ENCODE measurements at places on chromosomes 3 and 15. TPM values are rescaled to one million over a fixed set of nuclear protein-coding genes. Genes with fewer than 3 reads are reported as not detected.
A peak's percentile ranks its signal among the peaks of the same experiment; 100 is the strongest.

DNA sequence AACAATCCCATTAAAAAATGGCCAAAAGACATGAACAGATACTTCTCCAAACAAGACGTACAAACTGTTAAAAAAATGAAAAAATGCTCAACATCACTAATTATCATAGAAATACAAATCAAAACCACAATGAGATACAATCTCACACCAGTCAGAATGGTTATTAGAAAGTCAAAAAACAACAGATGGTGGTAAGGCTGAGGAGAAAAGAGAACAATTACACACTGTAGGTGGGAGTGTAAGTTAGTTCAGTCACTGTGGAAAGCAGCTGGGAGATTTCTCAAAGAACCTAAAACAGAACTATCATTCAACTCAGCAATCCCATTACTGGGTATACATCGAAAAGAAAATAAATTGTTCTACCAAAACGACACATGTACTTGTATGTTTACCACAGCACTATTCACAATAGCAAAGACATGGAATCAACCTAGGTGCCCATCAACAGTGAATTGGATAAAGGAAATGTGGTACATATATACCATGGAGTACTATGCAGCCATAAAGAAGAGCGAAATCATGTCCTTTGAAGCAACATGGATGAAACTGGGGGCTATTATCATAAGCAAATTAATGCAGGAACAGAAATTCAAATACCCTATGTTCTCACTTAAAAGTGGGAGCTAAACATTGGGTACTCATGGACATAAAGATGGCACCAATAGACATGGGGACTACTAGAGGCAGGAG is 51.5 kb downstream of the MYO1E start:
- H3K27me3 ChIP-seq, result no peaks in the 10 kb centered on the region
- H3K27ac ChIP-seq, result no peak overlapping the region
- H3K4me1 ChIP-seq, result peaks cover 7% of the 10 kb centered on the region
- H3K4me3 ChIP-seq, result no peak overlapping the region
- no peaks in the 10 kb centered on the region for H3K36me3 ChIP-seq
- DNase-seq, result no peak

Gene LDHAL6B
- total RNA-seq, result not detected

GRCh38 chr3:113228498-113229286 is 17.3 kb downstream of the BOC start:
- no peak overlapping the region for H3K4me3 ChIP-seq
- H3K4me1 ChIP-seq, result no peaks in the 10 kb centered on the region
- H3K27me3 ChIP-seq, result peaks cover 17% of the 10 kb centered on the region
- H3K27ac ChIP-seq, result no peak overlapping the region

DNA sequence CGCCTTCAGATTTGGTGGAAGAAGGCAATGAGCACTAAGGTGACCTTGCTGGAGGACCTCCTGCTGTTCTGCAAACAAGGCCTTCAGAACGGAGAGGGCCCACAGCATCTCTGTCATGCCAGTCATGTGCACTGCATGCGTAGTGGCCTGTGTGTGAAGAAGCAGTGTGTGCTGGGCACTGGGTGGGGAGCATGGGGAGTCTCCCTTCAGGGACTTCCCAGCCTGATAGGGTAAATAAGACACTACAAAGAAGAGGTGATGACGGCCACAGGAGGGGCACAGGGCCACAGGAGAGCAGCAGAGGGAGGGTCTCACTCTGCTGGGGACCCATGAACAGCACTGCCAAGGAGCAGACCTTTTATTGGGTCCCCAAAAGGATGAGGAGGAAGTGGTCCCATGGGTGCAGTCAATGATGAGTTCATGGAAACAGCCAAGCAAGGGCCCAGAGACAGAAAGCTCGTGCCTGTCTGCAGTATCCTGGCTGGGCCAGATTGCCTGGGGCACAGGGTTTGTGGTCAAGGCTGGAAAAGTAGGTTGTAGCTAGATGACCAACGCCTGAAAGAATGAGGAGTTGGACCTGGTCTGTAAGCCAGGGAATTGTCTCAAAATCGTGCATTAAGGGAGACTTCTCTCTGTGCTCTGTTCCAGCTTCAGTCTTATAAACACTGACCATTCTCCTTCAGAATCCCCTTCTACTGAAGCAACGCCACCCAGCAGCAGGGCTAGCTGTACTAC is 67.8 kb upstream of the SEC61A1 start:
- no peak overlapping the region for H3K27ac ChIP-seq
- DNase-seq, result no peak

- no peak for DNase-seq
- no peaks in the 10 kb centered on the region for H3K36me3 ChIP-seq
- H3K27me3 ChIP-seq, result peaks cover 26% of the 10 kb centered on the region
- no peak overlapping the region for H3K4me3 ChIP-seq
- no peaks in the 10 kb centered on the region for H3K4me1 ChIP-seq
- no peak overlapping the region for H3K27ac ChIP-seq
Observed at GRCh38 chr3:193826159-193826795, 233.3 kb downstream of the OPA1 start.

GRCh38 chr3:108602249-108602934 is 12.9 kb downstream of the DZIP3 start:
- no peaks in the 10 kb centered on the region for H3K36me3 ChIP-seq
- H3K27me3 ChIP-seq, result no peaks in the 10 kb centered on the region
- no peak overlapping the region for H3K27ac ChIP-seq

DNA sequence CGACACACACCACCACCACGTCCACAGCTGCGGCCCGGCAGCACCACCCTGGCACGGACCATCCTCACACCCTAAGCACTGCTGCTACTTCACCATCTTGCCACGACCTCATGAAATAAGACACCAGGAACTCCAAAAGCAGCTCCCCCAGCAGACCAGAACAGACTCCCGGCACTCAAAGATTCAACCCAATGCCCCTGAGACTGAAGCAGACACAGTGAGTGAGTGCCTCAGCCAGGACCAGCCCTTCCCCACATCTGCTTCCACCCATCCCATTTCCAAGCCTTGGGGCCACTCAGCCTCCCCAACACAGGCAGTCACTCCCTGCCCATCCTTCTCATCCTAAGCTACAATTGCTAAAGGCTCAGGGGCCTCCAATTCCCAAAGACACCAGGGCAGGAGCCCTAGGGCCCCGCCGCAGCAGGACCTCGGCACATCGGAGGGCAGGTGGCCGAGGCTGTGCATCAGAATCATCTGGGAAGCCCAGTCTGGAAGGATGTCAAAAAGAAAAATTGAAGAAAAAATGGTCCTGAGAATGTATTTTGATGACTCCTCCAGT is 18.4 kb upstream of the OCA2 start:
- H3K27ac ChIP-seq, result no peak overlapping the region
- no peak overlapping the region for H3K4me3 ChIP-seq
- H3K27me3 ChIP-seq, result no peaks in the 10 kb centered on the region

DNA sequence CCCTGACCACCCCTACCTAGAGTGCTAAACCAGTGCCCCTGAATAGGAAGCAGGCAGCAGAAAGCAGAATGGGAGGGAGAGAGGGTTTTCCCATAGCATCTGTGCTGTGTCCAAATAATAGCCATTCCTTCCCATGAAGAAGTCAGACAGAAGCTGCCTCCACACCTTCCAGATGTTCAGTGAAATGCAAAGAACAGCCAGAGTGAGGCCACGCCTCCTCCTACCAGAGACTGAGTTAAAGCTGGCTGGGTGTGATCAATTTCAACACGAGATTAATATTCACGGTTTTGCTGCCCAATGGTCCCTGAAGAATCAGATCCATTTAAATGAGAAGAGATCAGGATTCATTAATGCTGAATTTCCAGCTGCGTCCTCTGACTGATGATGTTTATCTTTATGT is 111.8 kb downstream of the SRGAP3 start:
- no peak overlapping the region for H3K4me3 ChIP-seq
- no peaks in the 10 kb centered on the region for H3K4me1 ChIP-seq
- DNase-seq, result no peak
- no peaks in the 10 kb centered on the region for H3K36me3 ChIP-seq
- no peaks in the 10 kb centered on the region for H3K27me3 ChIP-seq
- no peak overlapping the region for H3K27ac ChIP-seq

DNA sequence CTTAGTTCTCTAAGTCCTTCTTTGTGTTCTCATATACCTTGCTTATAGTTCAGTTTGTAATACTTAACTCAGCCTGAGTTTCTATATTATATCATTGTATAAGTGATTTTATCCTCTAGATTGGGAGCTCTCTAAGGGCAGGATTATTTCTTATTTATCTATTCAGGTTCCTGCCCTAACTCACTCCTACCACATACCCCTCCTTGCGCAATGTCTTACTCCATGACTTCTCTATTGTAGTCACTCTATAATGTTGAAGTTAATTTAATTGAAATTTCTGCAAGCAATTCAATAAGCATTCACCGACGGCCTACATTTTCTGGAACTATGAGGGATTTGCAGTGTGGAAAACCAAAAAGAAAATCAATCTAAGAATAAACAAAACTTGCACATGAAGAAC is 3.6 kb upstream of the OR5K4 start:
- H3K36me3 ChIP-seq, result no peaks in the 10 kb centered on the region
- no peak overlapping the region for H3K27ac ChIP-seq
- H3K4me3 ChIP-seq, result no peak overlapping the region
- H3K27me3 ChIP-seq, result no peaks in the 10 kb centered on the region
- DNase-seq, result no peak
- H3K4me1 ChIP-seq, result no peaks in the 10 kb centered on the region

Gene HRG
- total RNA-seq, result not detected

DNA sequence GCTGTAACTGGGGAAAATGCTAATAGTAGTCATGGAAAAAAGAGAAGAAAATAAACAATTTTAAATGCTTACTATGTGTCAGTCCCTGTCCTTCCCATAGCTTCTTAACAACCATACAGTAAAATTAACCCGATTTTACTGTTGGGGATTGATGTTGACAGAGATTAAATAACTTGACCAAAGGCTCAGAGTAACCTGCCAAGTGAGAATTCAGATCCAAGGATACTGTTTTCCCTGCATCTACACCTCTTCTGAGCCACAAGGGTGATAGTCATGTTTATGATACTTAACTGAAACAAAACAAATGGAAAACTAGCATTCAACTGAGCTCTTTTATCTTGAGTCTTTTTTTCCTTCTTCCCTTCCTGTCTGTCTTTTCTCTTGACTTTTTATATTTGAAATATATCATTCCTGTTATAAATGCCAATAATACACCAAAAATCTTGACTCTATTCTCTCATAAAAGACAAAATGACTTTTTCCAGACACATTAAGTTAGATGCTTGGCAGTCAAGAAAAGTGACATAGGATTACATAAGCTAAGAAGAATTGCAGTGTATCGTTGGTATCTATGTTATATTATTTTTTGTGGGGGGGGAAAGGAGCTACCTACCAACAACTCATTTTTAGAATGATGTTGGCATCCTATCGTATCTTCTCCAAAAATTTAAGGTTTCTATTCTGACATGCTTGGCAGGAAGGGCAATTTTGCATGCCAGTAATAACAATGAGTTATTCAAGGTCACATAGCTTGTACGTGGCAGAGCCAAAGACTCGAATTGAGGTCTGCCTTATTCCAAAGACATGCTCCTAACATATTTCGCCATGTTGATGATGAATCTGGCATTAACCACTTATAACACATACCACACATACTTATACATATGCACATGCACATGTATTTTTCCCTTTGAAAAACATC is 306.6 kb upstream of the KCNH8 start:
- no peak overlapping the region for H3K4me3 ChIP-seq
- H3K27ac ChIP-seq, result no peak overlapping the region
- DNase-seq, result no peak
- H3K4me1 ChIP-seq, result no peaks in the 10 kb centered on the region
- no peaks in the 10 kb centered on the region for H3K36me3 ChIP-seq

- no peaks in the 10 kb centered on the region for H3K36me3 ChIP-seq
- H3K27ac ChIP-seq, result no peak overlapping the region
- H3K27me3 ChIP-seq, result no peaks in the 10 kb centered on the region
- no peak overlapping the region for H3K4me3 ChIP-seq
Observed at GRCh38 chr3:25421747-25422146, 6.3 kb upstream of the RARB start.

- DNase-seq, result no peak
- no peaks in the 10 kb centered on the region for H3K4me1 ChIP-seq
- H3K27me3 ChIP-seq, result no peaks in the 10 kb centered on the region
- no peak overlapping the region for H3K4me3 ChIP-seq
Observed at GRCh38 chr3:8197384-8197783, 304.2 kb upstream of the LMCD1 start.

Gene RARB
- total RNA-seq, result not detected

- no peak overlapping the region for H3K4me3 ChIP-seq
- no peak for DNase-seq
- H3K27ac ChIP-seq, result no peak overlapping the region
Observed at GRCh38 chr15:90497912-90498311, 31.8 kb upstream of the CRTC3 start.

- H3K27me3 ChIP-seq, result no peaks in the 10 kb centered on the region
- H3K4me1 ChIP-seq, result peaks cover 76% of the 10 kb centered on the region
- H3K27ac ChIP-seq, result peak overlapping the region; percentile 71
- no peak for DNase-seq
- H3K36me3 ChIP-seq, result no peaks in the 10 kb centered on the region
- peak overlapping the region; percentile 44 for H3K4me3 ChIP-seq
Observed at GRCh38 chr3:71061581-71061980, 521.9 kb downstream of the FOXP1 start.

Gene IQCH
- total RNA-seq, result 0.48 TPM

Gene NUP210
- 35.2 TPM for total RNA-seq

Gene RBP2
- total RNA-seq, result 2.5 TPM

GRCh38 chr3:126917232-126917804 is 65.6 kb upstream of the PLXNA1 start:
- peaks cover 4% of the 10 kb centered on the region for H3K36me3 ChIP-seq
- H3K27ac ChIP-seq, result no peak overlapping the region
- H3K4me3 ChIP-seq, result no peak overlapping the region
- H3K4me1 ChIP-seq, result peaks cover 13% of the 10 kb centered on the region
- no peak for DNase-seq
- H3K27me3 ChIP-seq, result no peaks in the 10 kb centered on the region

DNA sequence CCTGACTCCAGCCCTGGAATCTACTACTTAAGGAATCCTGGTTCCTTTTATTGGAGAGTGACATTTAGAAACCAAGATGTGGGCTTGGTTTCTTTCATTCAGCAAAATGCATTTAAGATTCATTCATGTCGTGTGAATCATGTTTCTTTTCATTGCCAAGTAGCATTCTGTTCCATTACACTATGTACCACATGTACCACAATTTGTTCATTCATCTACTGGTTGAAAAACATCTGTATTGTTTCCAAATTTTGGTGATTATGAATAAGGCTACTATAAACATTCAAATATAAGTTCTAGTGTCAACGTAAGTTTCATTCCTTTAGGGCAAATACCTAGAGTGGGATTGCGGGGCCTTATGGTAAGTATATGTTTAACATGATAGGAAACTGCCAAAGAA is 264.2 kb downstream of the VPS13C start:
- no peak for DNase-seq
- H3K27me3 ChIP-seq, result peaks cover 7% of the 10 kb centered on the region
- no peak overlapping the region for H3K27ac ChIP-seq
- H3K36me3 ChIP-seq, result no peaks in the 10 kb centered on the region
- no peak overlapping the region for H3K4me3 ChIP-seq
- no peaks in the 10 kb centered on the region for H3K4me1 ChIP-seq

Gene NDUFB4
- 115 TPM for total RNA-seq

Gene ANKRD34C
- total RNA-seq, result not detected

- no peak overlapping the region for H3K4me3 ChIP-seq
- no peak overlapping the region for H3K27ac ChIP-seq
- no peak for DNase-seq
- H3K27me3 ChIP-seq, result no peaks in the 10 kb centered on the region
Observed at GRCh38 chr15:38076786-38077185, 142.3 kb downstream of the TMCO5A start.

GRCh38 chr15:87349181-87349580 is 907.4 kb downstream of the NTRK3 start:
- H3K4me1 ChIP-seq, result no peaks in the 10 kb centered on the region
- H3K36me3 ChIP-seq, result no peaks in the 10 kb centered on the region
- DNase-seq, result no peak
- no peak overlapping the region for H3K4me3 ChIP-seq
- no peak overlapping the region for H3K27ac ChIP-seq

Gene ZNF80
- not detected for total RNA-seq

GRCh38 chr3:155946178-155946577 is 75.7 kb downstream of the GMPS start:
- H3K36me3 ChIP-seq, result no peaks in the 10 kb centered on the region
- peak; percentile 20 for DNase-seq
- H3K27me3 ChIP-seq, result no peaks in the 10 kb centered on the region
- no peak overlapping the region for H3K4me3 ChIP-seq

Data from HepG2 (cell line).